ENCODE measurements at places on chromosomes 2 and 18. TPM values are rescaled to one million over a fixed set of nuclear protein-coding genes. Genes with fewer than 3 reads are reported as not detected.

MC2R gene
- not detected for total RNA-seq

DNA sequence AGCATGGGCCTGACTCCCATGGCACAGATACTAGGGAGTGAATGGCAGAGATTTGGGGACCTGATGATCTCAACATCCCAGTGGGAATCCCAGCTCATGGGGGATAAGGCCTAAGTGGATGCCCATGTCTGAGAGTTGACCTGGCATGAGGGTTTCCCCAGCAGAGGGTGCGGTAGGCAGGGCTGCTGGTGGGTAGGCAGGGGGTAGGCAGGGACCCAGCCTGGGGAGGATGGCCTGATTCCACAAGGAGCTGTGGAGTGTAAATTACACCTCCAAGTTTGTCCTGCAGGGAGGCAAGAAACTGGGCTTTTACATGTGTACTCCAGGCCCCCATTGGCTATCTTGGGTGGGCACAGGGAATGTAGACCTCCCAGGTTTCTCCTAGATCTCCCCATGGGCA lies 46.9 kb downstream of the INPP5D start:
- DNase-seq, result no peak

DNA sequence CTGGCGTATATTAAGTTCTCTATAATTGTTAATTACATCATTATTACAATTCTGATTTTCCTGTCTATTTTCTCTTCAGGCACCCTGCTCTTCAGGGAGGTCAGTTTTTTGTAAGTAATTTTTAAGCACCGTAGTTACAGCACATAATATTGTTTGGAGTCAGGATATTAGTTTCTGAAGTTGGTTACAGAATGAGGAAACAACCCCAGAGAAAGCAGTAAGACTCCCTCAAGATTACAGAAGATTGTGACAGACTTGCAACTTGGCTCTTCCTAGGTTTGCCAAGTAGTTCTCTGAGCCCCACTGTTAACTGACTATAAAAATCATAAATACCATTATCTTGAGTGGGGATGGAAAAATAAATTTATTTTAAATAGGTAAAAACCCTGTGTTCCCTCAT lies 921 bp downstream of the RPE start:
- no peak for DNase-seq

DNA sequence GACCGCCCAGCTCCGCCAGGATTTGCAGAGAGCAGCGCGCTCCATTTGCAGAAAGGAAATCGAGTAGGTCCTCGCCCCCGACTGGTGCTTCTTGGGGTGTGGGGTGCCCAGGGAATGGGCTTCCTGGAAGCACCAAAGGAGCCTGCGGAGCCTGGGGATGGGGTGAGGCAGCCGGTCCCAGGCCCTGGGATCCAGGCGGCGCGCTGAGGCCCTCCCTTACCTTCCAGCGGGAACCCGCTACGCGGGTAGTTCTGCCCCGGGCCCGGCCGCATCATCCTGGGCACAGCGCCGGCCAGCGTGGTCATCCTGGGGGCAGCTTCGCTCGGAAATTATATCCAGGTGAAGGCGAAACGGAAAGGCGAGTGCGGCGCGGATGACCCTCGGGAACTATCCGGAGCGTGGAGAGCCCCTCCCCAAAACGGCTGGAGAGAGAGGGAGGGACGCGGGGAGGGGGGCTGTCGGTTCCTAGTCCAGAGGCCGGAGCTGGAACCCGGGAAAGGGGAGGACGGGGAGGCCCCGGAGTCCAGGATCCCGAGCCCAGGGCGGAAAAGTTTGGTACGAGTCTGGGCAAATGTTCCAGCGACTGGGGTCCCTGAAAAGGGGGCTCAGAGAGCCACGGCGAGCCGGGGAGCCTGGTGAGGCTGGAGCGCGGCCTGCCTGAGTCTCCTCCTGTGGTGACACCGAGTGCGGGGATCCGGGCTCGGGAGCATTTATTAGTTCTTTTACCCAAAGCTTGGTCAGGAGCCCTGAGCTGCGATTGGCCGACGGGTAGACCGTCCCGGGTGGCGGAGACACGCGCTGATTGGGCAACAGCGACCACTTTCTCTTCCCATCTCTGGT lies at the start of gene PAX3:
TSS of gene PAX3 (minus strand) at position 688 of the 840 bp plus-strand sequence. CDS start at position 305, 383 bp downstream.
- no peak for DNase-seq

- DNase-seq, result no peak
These were observed 14.2 kb upstream of the CXCR4 start for GRCh38 chr2:136131961-136132824.

GNAL gene
- 49.8 TPM for total RNA-seq

- DNase-seq, result no peak
These were observed 71.5 kb downstream of the SNTG2 start for GRCh38 chr2:1022178-1022577.

DNA sequence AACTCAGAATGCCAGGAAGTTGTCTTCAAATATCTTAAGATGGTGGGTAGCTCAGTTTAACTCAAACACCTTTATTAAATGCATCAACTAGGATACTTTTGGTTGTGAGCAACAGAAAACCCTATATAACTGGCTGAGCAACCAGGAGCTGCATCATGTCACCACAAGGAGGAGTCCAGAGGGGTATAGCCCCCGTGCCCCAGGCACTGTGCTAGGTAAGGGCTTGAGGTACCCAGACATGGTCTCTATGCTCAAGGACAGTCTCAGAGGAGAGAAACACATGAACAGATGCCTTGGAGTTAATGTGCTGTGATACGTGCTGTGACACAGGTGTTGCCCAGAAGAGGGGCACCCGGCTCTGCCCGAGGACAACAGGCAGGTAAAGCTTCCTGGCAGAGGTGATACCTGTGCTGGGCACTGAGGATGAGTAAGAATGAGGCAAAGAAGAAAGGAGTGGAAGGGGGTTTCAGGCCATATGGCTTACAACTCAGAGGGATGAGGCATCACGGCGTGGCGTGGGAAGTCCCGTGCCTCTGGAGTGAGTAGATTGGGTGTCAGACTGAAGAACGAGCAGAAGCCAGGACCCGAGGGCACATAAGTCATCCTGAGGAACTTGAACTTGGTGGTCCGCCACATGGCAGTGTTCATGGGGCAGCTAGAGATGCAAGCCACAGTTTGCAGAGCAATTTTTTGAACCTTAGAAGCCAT lies 32.0 kb upstream of the CAB39 start:
- DNase-seq, result no peak

DNA sequence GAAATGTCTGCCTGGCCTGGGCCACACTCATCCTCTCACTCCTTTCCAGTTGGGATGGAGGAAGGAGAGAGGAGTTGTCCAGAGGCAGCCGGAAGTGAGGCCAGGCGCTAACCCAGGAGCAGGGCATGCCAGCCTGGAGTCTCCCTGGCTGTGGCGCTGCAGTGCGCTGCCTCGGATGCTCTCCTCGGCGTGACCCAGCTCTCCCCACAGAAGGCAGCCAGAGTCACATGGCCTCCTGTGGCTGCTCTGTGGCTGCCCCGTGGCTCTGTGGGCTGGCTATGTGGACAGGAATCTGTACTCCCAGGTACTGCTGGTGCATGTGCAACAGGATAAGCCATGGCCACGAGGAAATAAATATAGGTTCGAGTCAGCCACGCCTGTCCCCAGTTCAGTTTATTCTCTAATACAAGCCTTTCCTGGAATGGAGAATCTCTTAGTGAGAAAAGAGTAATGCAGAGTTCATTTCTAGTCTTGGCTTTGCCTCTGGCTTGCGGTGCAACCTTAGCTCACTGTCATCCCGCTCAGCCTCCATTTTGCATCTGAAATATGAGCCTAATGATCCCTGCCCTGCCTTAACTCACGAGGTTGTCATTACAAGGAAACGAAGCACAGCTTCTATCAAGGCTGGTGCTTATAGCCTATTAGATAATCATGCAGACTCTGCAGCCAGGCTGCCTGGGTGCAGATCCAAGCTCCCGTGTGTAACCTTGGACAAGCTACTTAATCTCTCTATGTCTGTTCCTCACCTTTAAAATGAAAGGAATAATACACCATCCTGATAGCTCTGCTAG lies 106.3 kb downstream of the ANTXR1 start:
- no peak for DNase-seq

Measured in occipital lobe (tissue), 3 donors.